ENCODE measurements at places on chromosomes 13 and 19.

DNA sequence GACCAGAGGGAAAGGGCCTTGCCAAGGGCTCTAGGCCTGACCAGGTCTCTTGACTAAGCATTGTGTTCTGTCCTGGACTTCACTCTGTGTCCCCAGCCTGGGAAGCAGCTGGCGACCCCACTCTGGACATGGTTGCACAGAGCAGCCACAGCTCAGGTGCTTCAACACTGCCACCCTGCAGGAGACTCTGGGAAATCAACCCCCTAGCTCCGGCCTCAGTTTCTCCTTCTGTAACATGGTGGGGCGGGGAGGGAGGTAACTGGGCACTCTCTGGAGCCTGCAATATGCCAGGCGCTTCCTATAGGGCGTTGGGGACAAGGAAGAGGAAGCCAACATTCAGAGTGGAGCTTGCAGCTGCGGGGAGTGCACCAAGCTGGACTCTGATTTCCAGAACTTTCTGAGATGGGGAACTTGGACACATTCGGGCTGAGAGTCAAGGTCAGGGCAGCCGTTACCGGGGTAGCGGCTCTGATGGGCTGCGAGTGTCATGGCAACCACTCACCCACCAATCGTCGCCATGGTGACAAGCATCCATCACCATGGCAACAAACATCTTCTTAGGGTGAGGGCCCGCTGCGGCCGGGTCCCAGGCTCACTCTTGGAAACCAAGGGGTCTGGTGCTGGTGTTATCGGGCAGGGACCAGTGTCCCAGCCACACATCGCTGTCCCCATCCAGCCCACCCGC, 12.8 kb downstream of the F2RL3 start:
- DNase-seq: no peak

DNA sequence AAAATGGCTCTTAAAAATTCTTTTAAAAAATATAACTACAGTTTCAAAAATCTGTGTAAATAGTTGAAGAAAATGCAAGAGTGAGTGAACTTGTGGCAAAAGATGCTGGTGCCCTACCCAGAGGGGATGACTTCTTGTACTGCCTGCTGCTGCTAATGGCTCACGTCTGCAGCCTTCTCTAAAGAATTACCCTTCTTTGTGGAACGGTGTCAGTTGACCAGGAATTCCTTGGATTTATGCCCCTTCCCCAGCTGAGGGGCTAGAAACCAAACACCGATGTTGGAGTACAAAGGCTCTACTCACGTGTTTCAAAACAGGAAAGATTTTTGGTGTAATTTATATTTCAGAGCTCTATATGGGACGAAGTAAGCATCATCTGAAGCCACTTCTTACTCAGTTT, 1582.8 kb downstream of the OLFM4 start:
- DNase-seq: no peak

DNA sequence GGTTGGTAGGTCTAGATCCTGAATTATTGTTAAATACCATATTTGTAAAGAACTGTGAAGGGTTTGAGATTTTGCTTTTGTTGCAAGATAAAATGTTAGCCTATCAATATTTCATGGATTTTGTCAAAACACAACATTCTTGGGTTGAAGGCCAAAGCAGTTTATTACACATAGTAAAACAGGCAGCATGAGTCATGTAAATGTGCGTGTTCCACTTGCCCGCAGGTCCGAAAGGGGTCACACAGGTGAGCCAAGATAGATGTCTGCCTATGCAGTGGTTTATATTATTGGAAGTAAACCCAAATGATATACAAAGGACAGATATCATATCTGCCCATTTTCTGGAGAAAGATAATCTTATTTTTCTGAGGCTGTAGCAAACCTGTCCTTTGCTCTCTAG, 1654.4 kb upstream of the SPRY2 start:
- no peak for DNase-seq

GRCh38 chr13:64305246-64305645, 2889.6 kb upstream of the PCDH20 start:
- DNase-seq: no peak

- no peak for DNase-seq
Observed at GRCh38 chr13:23715092-23715761, 145.0 kb downstream of the TNFRSF19 start.

DNA sequence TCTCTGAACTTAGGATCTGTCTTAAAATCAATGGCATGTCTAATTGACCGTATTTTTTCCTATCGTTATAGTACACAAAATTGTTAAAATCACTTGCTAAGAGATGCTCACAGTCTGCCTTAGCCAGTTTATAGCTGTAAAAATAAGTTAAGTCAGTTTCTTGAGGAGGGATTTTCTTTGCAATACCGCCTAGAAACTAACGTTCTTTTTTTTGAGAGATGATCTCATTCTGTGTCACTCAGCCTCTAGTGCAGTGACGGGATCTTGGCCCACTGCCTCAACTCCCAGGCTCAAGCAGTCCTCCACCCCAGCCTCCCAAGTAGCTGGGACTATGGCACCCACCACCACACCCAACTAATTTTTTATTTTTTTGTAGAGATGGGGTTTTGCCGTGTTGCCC, 4.4 kb downstream of the CKAP2 start:
- DNase-seq: no peak

GRCh38 chr13:36382030-36382429, 35.8 kb upstream of the SPART start:
- no peak for DNase-seq

DNA sequence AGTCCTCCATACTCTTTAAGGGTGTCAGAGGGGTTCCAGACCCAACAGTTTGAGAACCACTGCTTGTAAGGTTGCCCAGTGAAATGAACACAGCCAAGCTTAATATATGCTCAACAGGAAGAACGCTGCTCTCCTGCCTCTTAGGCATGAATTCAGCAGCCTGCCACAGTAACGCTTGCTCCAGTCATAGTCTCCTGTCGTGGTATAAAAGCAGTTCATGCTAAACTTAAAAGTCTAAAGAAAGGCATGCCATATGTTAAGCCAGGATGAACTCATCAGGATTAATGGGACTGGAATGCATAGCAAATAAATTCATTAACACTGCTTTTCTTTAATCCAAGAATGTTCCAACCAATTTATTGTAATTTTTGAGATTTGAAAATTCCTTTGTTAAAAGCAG, 38.7 kb downstream of the SLC7A1 start:
- DNase-seq: no peak

DNA sequence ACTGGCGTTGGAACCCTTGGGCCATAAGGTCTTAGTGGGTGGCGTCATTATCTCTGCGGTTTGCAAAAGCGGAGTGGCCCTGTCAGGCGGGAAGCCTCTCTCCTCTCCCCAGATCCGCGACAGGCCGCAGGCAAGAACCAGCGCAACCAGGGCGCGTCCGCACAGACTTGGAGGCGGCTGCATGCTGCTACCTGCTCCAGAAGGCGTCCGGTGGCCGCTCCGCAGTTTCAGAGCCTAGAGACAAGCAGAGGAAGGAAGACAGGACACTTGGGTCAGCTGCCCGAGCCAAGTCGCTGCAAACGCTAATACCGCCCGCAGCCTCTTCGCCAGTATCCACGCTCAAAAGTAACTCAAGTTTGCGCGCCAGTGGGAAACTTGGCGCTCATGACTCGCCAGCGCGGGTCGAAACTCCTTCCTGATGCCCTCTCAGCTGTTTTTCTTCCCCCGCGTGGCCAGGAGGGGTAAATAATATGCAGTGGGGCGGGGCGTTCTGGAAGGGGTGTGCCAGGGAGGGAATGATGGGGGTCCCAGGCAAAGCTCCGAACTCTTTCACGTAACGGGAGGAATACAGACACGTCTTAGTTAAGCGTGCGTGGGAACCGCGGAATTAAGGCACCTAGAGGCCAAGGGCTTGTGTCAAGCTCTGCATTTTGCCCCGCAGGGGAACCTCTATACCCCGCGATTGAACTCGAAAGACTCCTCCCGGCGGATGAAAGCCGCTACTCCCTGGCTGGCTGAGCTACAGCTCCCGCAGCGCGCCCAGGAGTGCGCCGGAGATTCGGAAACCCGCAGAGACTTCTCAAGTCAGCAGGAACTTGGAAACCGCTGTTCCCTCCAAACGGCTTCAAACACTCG, at the start of gene EDNRB:
EDNRB (minus strand) TSS at position 441 of the 855 bp plus-strand sequence; CDS start at position 183, 258 bp downstream.
- no peak for DNase-seq

- no peak for DNase-seq
Observed at GRCh38 chr19:34282611-34283519, 28.5 kb downstream of the GARRE1 start.

DNA sequence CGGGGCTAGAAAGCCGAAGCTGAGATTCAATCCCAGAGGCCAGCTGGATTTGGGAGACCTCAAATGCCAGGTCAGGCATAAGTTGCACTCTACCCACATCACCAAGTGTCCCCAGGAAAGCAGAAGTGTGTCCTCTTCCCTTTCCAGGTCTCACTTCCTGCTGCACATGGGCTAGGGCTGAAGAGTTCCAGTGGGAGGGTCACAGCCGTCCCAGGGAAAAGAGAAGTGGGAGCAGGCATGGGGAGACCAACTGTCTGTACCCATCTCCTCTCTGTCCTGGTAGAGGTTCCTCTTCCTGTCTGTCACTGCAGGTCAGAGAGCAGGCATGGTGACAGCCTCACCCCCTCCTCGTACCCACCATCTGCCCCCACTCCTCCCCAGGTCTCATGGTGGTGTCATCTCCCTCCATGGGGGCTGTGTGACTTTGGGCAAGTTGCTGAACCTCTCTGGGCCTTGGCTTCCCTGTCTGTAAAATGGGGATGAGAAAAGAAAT, 14.8 kb downstream of the AXL start:
- no peak for DNase-seq

DNA sequence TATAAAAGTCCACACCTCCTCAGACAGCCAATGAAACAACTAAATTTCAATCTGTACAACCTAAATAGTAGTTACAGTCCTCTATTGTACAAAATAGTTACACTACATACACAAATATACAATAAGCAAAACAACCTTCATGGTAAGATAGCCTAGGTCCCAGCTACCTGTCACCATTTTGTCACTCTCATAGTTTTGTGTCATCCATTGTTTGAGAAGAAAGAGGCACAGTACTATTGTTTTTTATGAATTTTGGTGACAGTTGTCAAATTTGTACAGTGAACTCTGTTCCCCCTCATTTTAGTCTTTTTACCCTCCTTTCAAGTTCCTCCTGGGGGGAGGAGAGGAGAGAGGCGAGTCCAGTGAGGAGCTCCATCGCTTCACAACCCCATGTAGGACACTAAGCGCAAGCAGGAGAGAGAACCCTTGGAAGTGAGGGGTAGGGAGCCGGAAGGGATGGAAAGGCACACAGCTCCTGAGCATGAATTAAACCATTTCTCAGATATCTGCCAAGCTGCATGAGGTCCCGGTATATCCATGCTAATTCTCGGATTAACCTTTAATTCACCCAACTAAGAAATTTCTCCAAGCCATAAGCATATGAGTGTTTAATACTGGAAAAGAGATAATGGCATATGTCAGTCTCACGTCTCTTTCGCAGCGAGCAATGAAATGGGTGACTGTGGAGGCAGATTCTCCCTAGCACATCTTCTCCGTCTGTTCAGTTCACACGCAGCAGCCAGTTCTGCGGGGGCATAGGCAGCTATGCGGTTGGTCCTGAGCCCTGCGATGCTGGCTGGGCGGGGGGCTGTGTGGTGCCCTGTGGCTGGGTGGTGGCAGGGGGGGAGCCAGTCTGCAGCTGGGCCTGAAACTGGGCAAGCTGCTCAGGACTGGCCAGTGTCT, 60.5 kb downstream of the SERP2 start:
- no peak for DNase-seq

- peak; percentile 9 for DNase-seq
Observed at GRCh38 chr13:100484702-100485101, 103.9 kb downstream of the GGACT start.

DNA sequence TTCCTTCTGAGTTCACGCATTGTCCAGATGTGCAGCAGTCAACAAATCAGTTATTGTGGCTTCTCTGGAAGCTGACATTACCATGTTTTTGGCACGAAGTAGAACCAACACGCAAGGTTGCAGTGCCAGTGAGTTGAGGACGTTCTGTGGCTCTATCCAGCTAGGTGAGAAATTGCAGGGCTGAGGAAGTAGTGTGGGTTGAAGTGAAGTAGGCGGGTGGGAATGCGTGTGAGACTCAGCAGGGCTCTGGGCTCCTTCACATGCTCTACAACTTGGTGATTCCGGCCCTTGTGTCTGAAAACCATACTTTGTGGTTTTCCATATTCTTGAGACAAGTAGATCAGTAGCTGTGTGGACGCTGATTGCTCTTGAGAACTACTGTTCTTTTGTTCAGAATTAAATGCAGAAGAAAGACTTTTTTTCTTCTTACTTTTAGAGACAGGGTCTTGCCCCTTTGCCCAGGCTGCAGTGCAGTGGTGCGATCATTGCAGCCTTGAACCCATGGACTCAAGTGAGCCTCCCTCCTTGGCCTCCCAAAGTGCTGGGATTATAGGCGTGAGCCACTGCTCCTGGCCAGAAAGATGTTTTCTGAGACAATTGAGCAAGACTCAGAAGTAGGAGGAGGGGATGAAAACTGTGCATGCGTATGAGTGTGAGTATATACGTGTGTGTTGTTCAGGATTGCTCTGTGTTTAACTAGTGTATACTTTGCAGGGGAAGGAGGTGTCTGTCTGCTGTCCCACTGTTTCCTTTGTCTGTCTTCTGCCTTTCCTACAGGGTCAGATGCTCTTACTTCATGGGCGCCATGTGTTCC, 46.2 kb downstream of the GATAD2A start:
- no peak for DNase-seq

- no peak for DNase-seq
Observed at GRCh38 chr19:18421371-18421959, 2.3 kb downstream of the SSBP4 start.

DNA sequence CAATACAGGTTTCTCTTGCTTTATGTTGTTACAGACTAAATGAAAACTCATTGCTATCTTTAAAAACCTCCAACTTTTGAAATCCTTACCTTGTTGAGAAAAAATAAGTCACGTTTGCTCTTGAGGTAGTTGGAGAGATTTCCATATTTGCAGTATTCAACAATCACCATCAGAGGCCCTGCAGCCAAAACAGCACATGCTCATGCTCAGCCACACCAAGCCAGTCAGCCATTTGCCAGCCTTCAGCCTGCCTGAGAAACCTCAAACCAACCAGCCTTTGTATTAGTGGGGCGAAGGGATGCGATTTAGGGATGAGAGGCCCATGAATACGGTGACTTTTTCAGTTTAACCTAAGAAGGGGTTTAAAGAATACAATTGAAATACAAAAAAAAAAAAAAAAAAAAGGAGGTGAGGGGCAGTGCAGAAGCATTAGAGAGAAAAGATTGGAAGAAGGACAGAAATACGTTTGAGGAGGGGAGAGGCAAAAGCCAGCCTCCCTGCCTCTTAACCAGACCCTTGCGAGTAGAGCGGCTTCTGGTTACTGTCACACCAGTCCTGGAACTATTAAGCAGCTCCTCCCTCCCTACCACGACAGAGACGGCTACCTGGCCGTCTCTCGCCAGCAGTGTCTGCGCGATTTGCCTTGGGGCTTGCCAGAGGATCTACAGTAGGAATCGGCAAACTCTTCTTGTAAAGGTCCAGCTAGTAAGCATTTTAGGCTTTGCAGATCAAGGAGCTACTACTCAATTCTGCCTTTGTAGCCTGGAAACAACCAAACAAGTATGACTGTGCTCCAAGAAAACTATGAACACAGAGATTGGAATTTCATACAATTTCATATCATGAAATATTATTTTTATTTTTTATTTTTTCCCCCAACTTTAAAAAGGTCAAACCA, 167.3 kb downstream of the FLT1 start:
- DNase-seq: no peak

- DNase-seq: no peak
Observed at GRCh38 chr13:46720189-46720588, 76.8 kb downstream of the ESD start.

- DNase-seq: no peak
Observed at GRCh38 chr13:39485314-39485700, 117.7 kb downstream of the LHFPL6 start.

- no peak for DNase-seq
Observed at GRCh38 chr19:14028901-14029300, 953 bp downstream of the RLN3 start.
